ENCODE measurements at places on chromosomes 4 and X.
A peak's percentile ranks its signal among the peaks of the same experiment; 100 is the strongest.

DNA sequence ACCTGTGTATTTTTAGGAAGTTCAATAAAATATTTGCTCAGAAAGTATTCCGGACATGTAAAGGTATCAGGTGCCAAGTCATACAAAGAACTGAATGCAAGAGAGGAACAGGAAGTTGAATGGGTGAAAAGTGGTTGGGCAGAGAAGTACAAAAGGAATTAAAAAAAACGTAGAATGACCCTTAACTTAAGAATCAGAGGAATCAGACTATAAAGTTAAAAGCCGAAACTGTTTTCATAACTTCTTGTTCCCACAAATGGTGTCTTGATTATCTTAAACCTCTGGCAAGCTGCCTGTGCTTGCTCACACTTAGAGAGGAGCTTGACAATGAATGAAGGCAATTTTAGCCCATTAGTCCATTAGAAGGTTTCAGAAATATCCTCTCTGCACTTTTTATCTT is 81.6 kb upstream of the HHIP start:
- no peak for DNase-seq

DNA sequence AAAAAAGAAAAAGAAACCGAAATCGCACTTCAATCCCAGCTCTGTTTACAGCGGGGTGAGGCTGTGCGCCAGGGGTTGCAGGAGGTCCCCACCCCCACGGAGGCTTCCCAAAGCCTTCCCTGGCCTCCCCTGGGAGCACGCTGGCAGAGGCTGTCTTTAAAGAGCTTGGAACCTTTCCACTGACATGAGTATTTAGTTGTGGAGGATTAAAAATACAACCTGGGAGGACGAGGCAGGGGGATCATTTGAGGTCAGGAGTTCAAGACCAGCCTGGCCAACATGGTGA is 69.1 kb downstream of the PPP2R2C start:
- DNase-seq = no peak

DNA sequence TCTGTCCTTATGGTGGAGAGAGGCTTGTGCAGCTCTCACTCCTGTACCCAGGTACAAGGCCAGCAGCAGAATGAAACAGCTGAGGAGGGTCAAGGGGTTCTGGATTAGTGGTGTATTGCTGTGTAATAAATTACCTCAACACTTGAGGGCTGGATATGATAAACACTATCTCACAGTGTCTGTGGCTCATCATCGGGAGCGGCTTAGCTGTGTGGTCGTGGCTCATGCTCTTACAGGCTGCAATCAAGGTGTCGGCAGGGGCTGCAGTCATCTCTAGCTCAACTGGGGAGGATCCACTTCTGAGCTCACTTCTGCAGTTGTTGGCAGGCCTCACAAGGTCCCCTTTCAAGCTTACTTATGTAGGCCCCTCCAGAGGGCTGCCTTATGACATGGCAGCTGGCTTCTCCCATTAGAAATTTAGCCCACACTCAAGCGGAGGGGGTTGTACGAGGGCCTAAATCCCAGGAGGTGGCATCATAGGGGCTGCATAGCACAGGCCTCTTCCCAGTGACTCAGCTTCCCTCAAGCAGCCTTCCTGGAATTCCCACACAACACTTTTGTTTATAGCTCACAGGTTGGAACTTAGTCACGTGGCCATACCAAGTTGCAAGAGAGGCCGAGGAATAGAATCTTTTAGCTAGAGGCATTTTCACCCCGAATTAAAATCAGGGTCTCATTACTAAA is 148.2 kb upstream of the RPS6KA3 start:
- no peak for DNase-seq

- no peak for DNase-seq
Measured at GRCh38 chr4:163587867-163588266, 93.4 kb downstream of the TMA16 start.

DNA sequence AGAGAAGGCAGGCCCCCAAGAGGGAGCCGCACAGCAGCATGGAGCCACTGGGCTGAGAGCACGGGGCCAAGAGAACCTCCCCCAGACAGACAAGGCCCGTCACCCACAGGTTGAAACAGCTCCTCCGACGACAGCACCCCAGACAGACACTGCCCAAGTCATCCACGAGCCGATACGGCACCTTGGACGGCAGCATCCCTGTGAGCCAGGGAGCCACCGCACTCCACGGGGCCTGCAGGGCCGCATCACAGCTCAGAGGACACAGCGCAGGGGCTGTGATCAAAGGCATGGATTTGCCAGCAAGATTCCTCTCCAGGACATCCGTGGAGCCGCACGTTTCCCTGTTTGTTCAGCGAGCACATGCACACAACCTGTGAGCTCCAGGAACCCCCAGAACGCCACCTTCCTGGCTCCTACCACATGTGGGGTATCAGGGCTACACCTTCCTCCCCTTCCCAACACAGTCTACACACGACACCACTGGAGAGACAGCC is 3.9 kb downstream of the CTBP1 start:
- DNase-seq = no peak

DNA sequence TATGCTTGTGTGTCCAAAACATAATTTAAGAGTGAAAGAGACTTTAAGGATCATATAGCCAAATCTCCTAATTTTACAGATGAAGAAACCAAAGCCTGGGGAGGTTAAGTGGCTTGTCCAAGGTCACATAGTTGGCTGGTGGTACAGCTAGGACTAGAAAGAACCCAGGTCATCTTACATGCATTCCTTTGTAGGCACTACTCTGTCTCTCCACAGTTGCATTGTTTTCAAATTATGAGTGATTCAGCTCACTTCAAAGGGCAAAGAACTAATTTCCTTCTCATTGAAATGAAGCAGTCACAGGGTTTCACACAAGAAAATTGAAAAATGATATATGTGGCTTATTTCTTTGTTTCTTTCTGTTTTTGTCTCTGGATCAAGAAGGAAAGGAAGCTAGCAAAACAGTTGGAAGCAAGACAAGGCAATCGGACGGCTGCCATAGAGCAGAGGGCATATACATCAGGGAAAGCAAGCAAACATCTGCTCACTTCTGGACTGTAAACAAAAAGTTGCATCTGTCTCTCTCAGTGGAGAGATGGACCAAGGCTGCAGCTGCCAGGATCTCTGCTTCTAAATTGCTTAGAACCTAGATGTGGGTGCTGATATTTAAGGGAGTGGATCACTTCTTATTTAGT is 107.5 kb upstream of the AMOT start:
- DNase-seq = no peak

DNA sequence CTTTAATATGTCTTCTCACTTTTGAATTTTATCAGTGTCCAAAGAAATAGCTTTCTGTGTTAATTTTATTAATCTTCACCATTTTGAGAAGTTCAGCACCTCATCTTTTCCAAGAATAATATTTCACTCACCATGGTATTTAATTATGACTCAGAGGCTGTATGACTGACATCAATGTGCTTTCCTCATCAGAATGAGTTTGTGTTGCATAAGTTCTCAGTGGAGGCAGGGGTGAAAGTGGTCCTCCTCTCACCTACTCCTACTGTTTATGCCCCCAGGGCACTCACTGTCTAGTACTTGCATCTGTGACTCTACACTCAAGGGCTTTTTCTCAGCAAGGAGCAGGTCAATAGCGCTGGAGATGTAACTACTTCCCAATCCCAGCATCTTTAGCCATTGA is 905.3 kb upstream of the INTU start:
- DNase-seq = no peak

- DNase-seq = no peak
Measured at GRCh38 chr4:17718471-17718870, 63.0 kb downstream of the FAM184B start.

- peak; percentile 35 for DNase-seq
Measured at GRCh38 chr4:139666735-139667281, 1.2 kb downstream of the MGST2 start.

DNA sequence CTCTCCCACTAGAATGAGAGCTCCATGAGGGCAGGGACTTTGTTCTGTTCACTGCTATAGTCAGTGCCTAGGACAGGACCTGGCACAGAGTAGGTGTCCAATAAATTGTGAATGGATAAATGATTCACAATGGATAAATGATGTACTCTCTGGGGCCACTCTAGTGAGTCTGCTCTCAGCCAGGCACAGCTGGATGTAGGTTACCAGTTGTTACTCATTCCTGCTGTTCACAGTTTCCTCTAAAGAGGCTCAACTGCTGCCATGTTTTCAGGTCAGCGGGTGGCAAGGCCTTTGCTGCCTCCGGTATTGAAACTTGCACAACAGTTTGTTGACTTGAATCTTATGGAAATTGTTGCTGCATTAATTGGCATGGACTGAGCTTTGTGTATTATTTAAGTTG is 99.1 kb downstream of the NHSL2 start:
- no peak for DNase-seq

- DNase-seq = no peak
Measured at GRCh38 chr4:183540410-183541009, 35.7 kb downstream of the ING2 start.

DNA sequence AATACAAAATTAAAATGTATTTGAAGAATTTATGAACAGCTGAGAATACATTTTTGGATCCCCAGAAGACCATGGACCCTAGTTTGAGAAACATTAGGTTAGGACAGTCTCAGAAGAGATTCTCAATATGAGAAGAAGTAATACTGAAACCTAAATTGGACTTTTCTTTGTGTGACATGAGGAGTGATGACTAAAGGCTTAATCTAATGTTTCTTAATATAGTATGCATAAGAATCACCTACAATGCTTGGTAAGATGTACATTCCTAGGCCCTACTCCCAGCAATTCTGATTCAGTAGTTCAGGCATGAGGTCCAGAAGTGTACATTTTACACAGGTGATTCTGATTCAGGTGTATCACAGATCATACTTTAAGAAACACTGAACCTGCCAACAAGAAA is 31.6 kb upstream of the HUWE1 start:
- no peak for DNase-seq

DNA sequence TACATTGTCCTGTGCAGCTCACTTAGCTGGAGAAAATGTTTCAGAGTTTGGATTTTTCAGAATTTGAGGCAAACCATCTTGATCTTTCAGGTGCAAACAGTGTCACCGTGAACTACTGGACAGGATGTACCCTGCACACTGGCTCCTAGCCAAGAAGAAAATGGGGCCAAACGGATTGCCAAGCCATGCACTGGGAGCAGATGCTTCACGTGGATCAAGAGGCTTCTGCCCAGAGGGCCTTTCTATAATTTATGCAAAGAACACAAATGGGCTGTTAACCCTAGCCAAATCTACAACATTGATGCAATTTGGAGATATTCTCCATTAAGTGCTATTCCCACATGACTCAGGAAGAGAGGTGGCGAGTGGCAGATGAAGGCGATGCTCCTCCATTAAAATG is 46.9 kb upstream of the ATP8A1 start:
- DNase-seq = no peak

GRCh38 chr4:161991811-161992210 is 172.0 kb downstream of the FSTL5 start:
- no peak for DNase-seq

- no peak for DNase-seq
Measured at GRCh38 chr4:70994069-70994366, 569 bp downstream of the DCK start.

GRCh38 chrX:69613946-69614345 is 2.0 kb upstream of the EDA start:
- DNase-seq = no peak

DNA sequence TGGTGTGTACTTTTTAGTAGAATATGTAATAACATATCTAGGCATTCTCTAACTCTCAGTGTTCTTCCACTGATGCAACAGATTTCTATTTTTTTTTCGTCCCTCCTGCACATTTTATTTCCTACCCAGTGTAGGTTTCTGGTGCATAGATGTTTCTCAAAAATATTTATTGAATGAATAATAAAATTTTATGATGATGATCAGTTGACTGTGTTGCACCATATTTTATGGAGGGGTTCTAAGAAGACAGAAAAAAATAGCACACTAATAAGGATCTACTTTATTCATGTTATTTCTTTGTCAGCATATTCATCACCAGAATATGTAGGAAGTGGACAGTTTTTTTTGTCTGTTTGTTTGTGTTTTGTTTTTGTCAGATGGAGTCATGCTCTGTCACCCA is 2529.3 kb downstream of the ARAP2 start:
- DNase-seq = no peak

DNA sequence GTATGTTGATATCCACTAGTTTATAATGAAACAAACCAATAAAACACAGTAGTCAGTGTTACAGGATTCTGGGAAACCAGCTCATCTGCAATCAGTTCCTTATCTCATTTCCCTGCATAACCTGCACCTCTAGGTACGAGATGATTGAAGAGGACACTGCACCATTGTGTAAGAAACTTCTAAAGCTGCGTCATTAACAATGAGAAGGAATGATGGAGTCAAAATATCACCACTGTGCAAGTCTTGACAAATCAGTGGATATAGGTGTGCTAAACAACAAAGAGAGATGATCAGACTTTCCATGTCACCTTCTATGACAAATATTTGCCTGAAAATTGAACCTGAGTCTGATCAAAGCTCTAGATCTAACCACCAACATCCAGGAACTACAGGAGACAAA is 40.7 kb upstream of the DHX15 start:
- no peak for DNase-seq

- no peak for DNase-seq
Measured at GRCh38 chr4:98469771-98470170, 188.6 kb downstream of the TSPAN5 start.

DNA sequence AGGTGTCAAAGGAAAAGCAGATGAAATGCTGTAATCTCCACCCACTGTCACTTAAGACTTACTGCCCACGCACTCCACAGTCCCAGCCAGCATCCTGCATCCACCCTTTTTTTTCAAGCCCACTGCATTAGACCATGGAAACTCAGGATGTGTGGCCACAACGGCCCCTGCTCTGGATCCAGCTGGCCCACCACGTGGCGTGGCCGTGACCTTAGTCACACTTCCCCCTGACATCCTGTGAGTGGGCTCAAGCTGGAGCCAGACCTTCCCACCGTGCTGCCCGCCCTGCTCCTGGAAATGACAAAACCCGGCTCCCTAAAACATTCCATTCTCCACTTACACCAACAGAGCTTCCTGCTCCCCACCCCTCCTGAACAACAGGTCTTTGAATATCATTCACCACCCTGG is 588.3 kb upstream of the DIPK2B start:
- DNase-seq = no peak

- no peak for DNase-seq
Measured at GRCh38 chrX:142060191-142060590, 144.9 kb downstream of the MAGEC2 start.

Measured in NCI-H2081 treated with DMSO at 0.1 percent for 48 hours (cell line).